ENCODE measurements at places on chromosomes 4 and X.
A peak's percentile ranks its signal among the peaks of the same experiment; 100 is the strongest.

DNA sequence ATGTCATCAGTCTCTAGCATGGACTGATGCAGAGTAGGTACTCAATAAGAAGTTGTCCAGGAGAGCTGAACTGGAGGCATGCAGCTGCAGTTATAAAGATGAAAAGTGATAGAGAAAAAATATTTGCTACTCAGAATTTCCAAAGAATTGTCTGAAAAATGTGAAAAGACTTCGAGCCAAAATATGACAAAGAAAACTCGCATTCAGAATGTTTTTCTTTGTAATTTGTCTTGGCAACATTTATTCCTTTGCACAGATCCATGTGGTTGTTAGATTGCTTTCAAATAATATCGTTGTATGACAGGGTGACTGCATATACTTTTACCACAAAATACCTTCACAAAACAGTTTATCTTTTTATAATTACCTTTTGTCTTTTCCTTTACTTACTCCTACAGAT is 128.0 kb upstream of the SLC4A4 start:
- no peak for DNase-seq

DNA sequence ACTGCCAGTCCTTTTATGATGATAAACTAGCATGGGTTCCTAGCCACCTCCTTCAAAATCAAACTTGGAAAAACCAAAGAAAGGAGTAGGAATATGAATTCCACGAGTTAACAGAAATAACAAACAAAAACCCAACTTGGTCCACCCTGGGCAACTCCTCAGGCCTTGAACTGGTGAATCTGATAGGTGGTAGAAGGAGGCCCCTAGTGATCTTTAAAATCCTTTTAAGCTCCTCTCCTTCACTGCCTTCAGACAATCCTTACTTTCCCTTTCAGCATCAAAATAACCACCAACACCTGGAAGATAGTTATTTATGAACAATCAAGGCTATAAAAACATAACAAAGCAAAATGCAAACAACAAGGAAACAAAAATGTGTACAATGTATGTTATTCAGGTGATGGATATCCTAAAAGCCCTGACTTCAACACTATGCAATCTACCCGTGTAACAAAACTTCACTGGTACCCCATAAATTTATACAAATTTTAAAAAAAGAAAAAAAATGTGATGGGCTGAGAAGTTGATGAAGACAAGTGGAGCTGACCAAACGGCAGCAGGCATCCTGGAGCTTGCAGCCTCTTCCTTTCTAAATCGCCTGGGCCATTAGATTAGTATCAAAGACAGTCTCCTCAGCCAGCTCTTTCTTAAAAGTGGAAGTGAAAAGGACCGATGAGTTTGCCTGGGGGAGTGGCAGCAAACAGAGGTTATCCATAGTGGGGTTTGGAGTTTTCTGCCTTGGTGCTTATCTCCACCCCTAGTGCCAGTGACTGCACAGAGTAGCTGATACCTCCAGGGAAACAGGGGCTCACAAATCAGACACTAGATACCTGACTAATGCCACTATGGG is 179.6 kb downstream of the TMA16 start:
- DNase-seq = no peak

GRCh38 chrX:58025979-58026378 is 115.7 kb upstream of the ZXDA start:
- peak; percentile 14 for DNase-seq

DNA sequence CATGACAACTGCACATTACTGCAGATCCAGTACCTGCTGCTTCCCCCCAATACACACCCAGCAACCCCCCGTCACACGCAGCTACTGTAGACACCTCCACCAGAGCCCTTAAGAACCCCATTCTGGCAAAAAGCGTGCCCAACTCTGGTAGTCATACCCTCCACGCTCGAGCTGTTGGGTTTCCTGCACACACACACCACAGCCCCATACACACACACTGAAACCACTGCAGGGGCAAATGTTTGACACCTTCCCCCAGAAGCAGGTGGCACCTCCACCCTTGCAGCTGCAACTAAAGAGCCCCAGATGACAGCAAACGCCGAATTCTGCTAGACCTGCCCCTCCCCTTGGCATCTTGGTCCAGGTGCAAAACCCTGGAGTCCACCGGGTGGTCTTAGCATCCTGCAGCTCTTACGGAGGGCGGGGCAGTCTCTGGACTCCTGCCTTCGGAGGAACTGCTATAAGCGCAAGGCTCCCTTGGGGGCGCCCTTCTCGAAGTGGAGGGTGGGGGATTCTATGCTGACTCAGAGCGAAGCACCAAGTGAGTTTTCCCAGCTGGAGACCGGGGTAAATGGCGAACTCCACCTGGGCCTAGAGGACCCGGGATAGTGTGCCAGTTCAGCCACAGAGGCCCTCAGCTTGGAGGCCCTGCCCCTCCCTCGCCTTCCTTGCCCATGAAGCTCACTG is 1.5 kb downstream of the FRMPD3 start:
- no peak for DNase-seq

- no peak for DNase-seq
These were observed 7.4 kb upstream of the HS3ST1 start for GRCh38 chr4:11436084-11436483.

- DNase-seq = no peak
These were observed 848.5 kb downstream of the RAB28 start for GRCh38 chr4:12635629-12636028.

DNA sequence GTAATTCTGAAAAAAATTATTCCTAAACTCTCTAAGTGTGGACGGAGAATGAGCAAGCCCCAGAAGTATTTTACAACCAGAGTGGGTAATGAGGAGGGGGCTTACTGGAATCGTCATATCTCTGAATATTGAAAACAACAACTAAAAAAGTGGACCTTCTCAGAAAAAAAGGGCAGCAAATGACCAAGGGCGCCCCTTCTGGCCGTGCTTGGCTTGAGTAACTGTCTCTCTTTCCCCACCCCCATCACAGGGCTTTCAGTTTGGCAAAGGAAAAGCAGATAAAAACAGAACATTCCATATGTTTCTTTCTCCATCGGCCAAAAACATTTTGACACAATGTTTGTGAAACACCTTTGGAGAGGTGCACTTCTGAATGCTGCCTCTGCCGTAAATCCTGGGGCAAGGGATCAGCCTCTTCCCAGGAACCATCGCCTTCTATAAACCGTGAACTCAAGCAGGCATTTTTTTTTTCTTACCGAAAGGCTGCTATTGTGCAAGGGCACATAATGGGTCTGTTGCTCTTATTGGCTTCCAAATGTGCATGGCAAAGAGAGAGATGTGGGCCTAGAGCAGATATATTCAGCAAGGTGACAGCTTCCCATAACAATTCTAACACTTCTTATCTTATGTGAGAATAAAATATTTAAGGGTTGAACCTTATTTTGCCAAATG is 115.4 kb downstream of the PARM1 start:
- no peak for DNase-seq

Data from brain microvascular endothelial cell (primary cell).